PC-3 (cell line): ENCODE measurements at places on chromosomes 16 and 17. TPM values are rescaled to one million over a fixed set of nuclear protein-coding genes. Genes with fewer than 3 reads are reported as not detected.

GRCh38 chr17:51351080-51351479, 90.7 kb downstream of the UTP18 start:
- no peak for DNase-seq

DNA sequence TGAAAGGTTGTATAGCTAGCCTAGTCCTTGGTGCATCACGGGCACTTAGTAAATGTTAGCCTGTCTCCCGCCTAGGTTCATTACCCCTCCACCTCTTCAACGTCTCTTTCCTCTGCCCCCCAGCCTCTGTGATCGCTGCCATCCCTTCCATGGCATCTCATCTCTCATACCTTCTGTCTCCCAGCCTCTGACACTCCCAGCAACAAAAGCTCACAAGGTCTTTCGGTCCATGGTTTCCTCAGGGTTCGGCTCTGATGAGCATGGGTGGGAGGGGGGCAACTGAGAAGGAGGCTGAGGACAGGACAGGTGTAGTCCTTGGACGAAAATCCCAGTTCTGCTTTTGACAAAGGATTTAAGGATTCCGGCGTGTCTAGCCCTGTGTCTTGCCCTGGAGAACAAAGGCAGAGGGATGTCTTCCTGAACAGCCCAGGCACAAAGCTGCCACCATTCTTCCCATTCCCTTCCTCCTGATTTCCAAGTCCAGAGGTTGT, 16.7 kb downstream of the CCR7 start:
- no peak for DNase-seq

- DNase-seq: peak; percentile 10
These were observed 19.7 kb upstream of the ARHGAP17 start for GRCh38 chr16:25034911-25035310.

DNA sequence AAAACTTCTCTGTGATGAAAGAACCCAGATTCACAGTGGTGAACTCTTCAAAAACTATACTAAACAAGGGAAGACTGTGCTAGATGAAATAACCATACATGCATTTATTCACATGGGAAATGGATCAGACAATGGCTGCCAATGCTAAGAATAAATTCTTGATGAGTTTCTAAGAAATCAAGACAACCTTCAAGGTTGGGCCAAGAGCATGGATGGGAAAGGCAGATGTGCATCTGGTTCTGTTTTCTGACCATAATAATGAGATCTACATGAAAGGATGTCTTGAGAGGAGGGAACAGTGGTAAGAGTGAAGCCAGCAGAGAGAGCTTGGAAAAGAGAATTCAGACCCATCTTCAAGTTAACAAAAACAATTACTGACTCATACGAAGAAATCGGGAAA, 31.4 kb downstream of the ANKRD11 start:
- DNase-seq: no peak

GRCh38 chr17:7323731-7324437, 5.3 kb downstream of the NEURL4 start:
- DNase-seq: peak; percentile 7

- DNase-seq: no peak
These were observed 55.4 kb downstream of the CYB5B start for GRCh38 chr16:69479775-69480174.

The TMEM238L gene
- total RNA-seq: not detected in 2 replicates

The PRR15L gene
- total RNA-seq: 3.8 and 6.0 TPM in 2 replicates

The MFSD6L gene
- 0.07 TPM in 1 of 2 replicates, not detected in the other for total RNA-seq

The CX3CL1 gene
- 0.35 TPM in 1 of 2 replicates, not detected in the other for total RNA-seq

The MMP15 gene
- total RNA-seq: 6.3 and 9.4 TPM in 2 replicates
